ENCODE measurements at places on chromosomes 3 and 15.

- DNase-seq, result no peak
Observed at GRCh38 chr3:154971771-154972326, 108.3 kb upstream of the MME start.

GRCh38 chr15:59150185-59150584 lies 45.2 kb downstream of the CCNB2 start:
- no peak for DNase-seq

DNA sequence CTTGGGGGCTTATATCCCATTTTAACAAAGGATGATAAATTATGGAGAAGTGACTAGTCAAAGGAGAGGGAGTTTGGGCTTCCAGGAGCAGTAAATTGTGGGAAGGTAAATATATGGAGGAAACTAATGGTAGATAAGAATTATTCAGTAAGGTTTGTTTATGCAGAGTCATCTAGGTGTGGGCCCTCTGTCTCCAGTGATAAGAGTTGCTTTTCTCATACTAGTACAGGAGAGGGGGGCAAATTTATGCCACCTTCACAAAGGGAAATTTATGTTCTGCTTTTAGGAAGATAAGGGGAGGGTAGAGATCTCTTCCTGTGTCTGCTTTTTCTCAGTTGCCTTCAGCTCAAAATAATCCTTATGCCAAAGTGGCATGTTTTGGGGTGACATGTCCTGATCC lies 383.7 kb upstream of the PPP2R3A start:
- no peak for DNase-seq

DNA sequence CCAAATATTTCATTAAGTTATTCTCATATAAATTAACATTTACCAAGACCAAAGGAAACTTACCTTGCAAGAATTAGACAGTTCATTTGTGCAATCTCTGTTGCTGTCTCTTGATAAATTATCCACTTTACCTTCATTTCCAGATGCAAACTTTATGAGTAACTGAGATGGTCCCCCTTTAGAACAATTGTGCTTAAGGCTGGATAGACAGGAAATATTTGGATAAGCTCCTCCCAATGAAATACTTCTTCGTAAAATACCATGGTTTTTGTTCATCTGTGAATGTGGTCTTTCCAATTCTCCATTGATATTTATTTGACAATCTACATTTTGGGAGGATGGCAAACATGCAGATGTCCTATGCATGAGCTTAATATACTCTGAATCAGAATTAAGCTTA lies 78.2 kb downstream of the NEDD4 start:
- DNase-seq, result no peak

GRCh38 chr3:196168808-196169391 lies 42.3 kb downstream of the ZDHHC19 start:
- DNase-seq, result no peak

- no peak for DNase-seq
Observed at GRCh38 chr3:99396651-99397275, 241.6 kb upstream of the COL8A1 start.

GRCh38 chr15:84840255-84840654 lies 23.1 kb downstream of the ALPK3 start:
- DNase-seq, result no peak

- DNase-seq, result no peak
Observed at GRCh38 chr3:137116619-137117018, 158.8 kb downstream of the IL20RB start.

DNA sequence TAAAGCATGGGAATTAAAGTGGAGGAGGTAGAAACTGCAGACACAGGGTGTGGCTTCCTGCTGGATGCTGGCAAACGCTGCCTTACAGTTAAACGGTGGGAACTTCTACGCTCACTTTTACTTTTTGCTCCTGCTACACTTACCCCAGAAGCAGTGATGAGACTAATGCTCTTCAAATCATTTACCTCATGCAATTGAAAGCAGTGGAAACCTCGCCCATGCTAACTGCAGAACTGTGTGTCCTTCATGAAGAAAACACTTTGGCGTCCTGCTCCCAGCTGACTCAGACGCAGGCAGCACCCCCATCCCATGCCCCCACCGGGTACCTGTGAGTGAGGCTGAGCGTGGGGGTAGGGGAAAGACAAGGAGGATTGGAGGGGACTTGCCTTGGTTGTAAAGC lies 31.8 kb downstream of the UPK1B start:
- no peak for DNase-seq

GRCh38 chr3:186194451-186194811 lies 85.5 kb upstream of the ETV5 start:
- DNase-seq, result no peak

- no peak for DNase-seq
Observed at GRCh38 chr3:129529436-129530210, 1.2 kb downstream of the RHO start.

- DNase-seq, result peak; percentile 34
Observed at GRCh38 chr3:69948246-69948862, 51.2 kb upstream of the SAMMSON start.

GRCh38 chr3:65848024-65848423 lies 190.7 kb downstream of the MAGI1 start:
- no peak for DNase-seq

DNA sequence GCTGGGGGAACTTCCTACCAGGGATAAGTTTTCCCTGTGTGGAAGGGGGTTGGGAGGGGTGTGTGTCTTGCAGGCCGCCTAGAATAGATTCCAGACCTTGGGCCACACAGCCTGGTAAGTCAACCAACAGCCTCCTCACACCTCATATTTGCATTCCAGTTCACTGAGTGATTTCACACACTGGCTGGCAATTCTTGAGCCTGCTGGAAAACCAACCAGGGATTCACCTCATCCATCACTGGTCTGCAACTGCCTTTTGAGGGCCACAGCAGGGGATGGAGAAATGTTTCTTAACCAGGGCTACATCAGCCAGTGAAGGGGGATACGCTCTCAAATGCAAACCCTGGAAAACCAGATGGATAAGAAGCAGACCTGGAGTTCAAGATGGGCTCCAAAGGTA lies 2.0 kb downstream of the FSTL1 start:
- peak; percentile 92 for DNase-seq

DNA sequence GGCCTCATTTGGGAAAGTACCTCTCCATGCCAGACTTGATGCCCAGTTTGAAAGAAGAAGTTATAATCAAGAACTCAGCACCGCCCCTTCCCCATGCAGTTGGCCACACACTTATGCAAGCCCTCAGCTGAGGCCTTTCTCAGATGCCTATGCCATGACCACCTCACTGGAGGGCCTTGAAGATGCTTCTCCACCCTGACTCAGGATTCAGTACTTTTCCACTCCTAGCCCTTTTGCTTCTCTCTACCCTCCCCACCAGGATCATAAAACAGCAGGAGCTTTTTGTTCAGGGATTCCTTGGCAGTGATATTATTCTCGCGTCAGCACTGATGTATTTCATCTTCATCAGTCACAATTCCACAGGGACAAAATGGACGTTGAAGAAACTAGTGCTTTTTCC lies 313.5 kb downstream of the PYDC2 start:
- no peak for DNase-seq

DNA sequence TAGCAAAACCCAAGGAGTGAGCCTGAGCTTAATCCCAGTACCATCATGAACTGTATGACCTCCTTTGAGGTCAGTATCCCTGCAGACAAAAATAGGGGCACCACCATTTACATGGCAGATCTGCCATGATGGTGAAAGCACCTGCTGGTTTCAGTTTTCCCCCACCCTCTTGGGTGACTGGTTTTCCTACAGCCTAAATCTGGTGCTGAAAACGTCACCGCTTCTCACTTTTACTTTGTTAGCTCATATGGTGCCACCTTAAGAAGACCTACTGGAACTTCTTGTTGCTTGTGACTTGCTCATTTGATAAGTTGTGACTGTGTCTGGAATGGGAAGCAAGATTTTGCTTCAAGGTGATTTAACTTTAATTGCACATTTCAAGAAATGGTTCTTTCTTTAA lies 5.1 kb downstream of the PPP1R2 start:
- no peak for DNase-seq

- no peak for DNase-seq
Observed at GRCh38 chr3:127751163-127751621, 71.1 kb downstream of the MGLL start.

DNA sequence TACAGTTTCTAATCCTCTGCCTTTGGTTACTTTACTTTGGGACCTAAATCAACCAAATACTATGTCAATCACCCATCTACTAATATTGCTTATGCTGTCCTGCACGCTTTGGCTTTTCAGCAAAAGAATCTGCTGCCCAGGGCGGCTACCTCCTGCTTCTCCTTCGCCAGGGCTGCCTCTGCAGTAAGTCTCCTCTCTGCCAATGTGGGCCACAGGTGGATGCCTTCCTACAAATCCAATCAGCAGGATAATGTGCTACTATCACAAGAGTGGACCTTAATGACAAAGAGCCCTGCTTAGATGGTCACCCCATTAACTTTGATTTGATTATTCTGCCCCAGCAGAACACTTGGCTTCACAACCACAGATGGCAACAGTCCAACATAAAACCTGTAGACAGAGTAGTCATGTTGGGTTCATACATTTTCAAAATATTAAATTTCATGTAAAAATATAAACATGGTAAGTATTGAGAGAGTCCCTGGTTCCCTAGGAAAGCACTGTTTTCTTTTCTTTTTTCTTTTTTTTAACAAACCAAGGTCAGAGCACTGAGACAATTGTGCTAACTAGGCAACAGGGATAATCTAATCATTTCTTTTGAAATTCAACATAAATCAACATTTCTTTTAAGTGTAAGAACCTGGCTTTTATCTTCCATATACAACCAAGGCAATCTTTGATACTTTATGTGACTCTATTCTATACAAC lies 298.3 kb downstream of the ZBTB20 start:
- DNase-seq, result no peak

GRCh38 chr3:8540456-8540855 lies 38.8 kb downstream of the LMCD1 start:
- DNase-seq, result no peak

GRCh38 chr3:192169332-192169915 lies 557.9 kb downstream of the FGF12 start:
- DNase-seq, result no peak

GRCh38 chr15:45129651-45130129 lies at the start of the genes DUOX1 and DUOXA1:
TSS of gene DUOX1 (plus strand) at chr15:45129994. CDS start at chr15:45131967, 1,973 bp downstream.
TSS of gene DUOXA1 (minus strand) at chr15:45129879. CDS start at chr15:45123014, 6,865 bp downstream.
- no peak for DNase-seq

All from muscle of back (tissue), 13 donors.